ENCODE measurements at places on chromosomes 1 and 21. TPM values are rescaled to one million over a fixed set of nuclear protein-coding genes. Genes with fewer than 3 reads are reported as not detected.

- DNase-seq: no peak
- H3K4me1 ChIP-seq: no peaks in the 10 kb centered on the region
- peaks cover 12% of the 10 kb centered on the region for H3K36me3 ChIP-seq
- no peak overlapping the region for H3K4me3 ChIP-seq
- H3K27ac ChIP-seq: no peak overlapping the region
Observed at GRCh38 chr1:200211157-200211556, 183.6 kb downstream of the NR5A2 start.

GRCh38 chr1:29802181-29803068, 566.1 kb downstream of the PTPRU start:
- no peak overlapping the region for H3K4me3 ChIP-seq
- no peak for DNase-seq
- H3K27me3 ChIP-seq: peaks cover 30% of the 10 kb centered on the region
- H3K36me3 ChIP-seq: no peaks in the 10 kb centered on the region

DNA sequence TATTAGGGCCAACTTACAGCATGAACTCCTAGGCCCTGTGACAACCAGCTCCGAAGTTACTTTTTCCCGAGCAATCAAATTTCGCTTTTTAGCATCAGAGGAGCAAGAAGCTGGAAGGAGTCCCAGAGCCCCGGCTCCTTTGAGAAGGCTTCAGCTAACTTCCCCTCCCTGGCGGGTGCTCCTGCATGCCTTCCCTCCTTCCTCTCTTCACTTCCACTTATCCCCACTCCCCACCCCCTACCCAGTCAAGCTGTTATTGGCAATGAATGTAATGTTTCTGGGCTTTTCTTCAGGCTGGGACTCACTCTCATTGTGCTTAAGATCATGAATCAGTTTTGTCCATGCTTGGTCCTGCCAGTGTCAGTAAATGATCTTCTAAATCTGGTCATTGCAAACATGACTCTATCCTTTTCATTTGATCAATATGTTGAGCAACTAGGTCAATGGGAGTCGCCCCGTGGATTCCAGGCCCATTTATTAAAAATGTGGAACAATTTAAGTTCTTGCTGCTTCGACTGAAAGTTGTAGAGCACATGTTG, 94.5 kb upstream of the TSPAN2 start:
- no peaks in the 10 kb centered on the region for H3K36me3 ChIP-seq
- no peak overlapping the region for H3K27ac ChIP-seq
- H3K4me3 ChIP-seq: no peak overlapping the region

DNA sequence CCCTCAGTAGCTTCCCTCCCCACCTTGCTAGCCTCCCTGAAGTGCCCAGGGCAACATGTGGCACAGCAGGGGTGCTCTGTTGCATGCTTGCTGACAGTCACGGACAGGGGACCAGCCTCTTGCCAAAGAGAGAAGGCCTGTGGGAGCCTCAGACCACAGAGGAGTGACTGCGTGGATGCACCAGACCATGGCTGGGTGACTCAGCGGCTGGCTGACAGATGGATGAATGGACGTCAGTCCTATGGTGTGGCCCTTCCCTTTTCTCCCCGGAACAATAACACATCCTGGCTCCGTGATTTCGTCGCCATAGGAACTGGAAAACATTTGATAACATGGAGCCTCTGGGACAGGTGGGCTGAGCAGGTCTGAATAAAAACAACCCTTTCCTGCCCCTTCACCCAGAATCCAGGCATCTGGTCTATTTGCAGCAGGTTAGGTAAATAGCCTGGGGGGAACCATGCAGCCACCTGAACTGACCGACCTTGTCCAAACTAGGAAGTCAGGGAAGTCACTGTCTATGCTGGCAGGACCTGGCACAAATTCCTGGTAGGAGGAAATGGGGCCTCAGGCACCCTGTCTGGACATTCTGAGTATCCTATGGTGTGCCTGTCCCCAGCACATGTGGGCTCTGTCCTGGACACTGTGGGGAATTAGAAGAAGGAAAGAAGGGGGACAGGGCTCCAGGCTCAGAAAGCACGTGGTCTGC, 53.3 kb downstream of the NENF start:
- H3K4me1 ChIP-seq: no peaks in the 10 kb centered on the region
- DNase-seq: no peak
- H3K4me3 ChIP-seq: no peak overlapping the region
- peaks cover 12% of the 10 kb centered on the region for H3K27me3 ChIP-seq
- no peaks in the 10 kb centered on the region for H3K36me3 ChIP-seq

GRCh38 chr1:61171974-61172373, 89.6 kb downstream of the NFIA start:
- peaks cover 7% of the 10 kb centered on the region for H3K27me3 ChIP-seq
- H3K4me1 ChIP-seq: no peaks in the 10 kb centered on the region
- H3K27ac ChIP-seq: no peak overlapping the region

DNA sequence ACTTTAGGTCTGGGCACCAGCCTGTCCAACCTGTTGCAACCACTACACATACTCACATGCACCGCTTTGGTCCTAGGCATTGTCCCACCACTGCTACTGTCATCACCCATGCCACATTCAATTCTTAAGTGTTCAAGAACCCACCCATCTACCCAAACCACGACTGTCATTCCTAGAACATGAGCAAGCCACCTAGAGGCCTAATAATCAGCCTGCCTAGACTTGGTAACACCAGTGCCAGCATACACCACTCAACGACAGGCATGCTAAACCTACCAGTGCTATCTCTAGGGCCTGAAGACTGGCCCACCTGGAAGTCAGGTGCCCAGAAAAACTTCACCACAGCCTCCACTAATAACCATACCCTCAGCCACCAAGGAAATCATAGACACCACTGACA, 532.8 kb upstream of the DEPDC1 start:
- no peak overlapping the region for H3K27ac ChIP-seq
- H3K36me3 ChIP-seq: peaks cover 7% of the 10 kb centered on the region
- no peak for DNase-seq
- H3K4me1 ChIP-seq: no peaks in the 10 kb centered on the region

DNA sequence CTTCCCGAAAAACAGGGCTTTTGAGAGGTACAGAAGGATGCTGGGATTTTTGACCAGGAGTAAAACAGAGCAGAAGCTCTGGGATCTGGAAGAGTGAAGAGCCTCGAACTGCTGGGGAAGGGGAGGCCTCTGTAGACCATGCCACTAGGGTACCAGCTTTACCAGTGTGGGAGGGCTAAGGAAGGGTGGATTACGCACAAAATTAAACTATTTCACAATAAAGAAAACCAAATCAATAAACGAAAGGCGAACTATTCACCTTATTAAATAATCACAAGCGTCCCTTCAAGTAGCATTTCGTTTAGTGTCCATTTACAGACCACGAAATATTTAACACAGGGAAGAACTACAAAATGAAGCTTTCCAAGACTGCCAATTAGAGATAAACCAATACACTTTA, 723 bp downstream of the CZIB start:
- H3K27ac ChIP-seq: peak overlapping the region; percentile 98
- no peak for DNase-seq
- no peaks in the 10 kb centered on the region for H3K36me3 ChIP-seq
- peak overlapping the region; percentile 95 for H3K4me3 ChIP-seq
- H3K27me3 ChIP-seq: no peaks in the 10 kb centered on the region

GRCh38 chr1:156498432-156499193, 2.0 kb downstream of the MEF2D start:
- H3K27me3 ChIP-seq: no peaks in the 10 kb centered on the region
- no peaks in the 10 kb centered on the region for H3K36me3 ChIP-seq
- peaks cover 80% of the 10 kb centered on the region for H3K4me1 ChIP-seq
- DNase-seq: no peak
- H3K27ac ChIP-seq: peak overlapping the region; percentile 92

DNA sequence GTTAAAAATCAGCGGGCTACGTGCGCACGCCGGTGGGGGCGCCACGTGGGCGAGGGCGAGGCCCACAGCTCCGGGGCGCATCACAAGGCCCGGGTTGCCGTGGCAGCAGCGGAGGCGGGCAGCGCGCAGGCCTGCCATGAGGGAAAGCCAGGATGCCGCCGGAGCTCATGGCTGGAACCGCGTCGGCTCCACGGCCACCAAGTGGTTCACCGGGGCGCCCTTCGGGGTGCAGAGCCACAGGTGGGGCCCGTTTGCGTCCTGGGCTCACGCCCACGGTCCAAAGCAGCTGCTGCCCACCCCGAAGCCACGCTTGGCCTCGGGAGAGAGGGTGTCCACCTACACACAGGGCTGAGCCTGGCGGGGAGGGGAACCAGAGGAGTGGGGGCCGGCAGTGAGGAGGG, 4.9 kb upstream of the TTC22 start:
- no peak overlapping the region for H3K27ac ChIP-seq
- peaks cover 4% of the 10 kb centered on the region for H3K27me3 ChIP-seq
- DNase-seq: no peak
- peaks cover 7% of the 10 kb centered on the region for H3K4me1 ChIP-seq
- H3K36me3 ChIP-seq: no peaks in the 10 kb centered on the region

GRCh38 chr1:58895559-58896145, 111.8 kb upstream of the JUN start:
- no peaks in the 10 kb centered on the region for H3K27me3 ChIP-seq
- H3K4me1 ChIP-seq: peaks cover 30% of the 10 kb centered on the region
- no peak for DNase-seq
- H3K27ac ChIP-seq: peak overlapping the region; percentile 44
- H3K4me3 ChIP-seq: no peak overlapping the region

GRCh38 chr1:2344121-2344681, 47.2 kb downstream of the MORN1 start:
- no peak for DNase-seq
- no peaks in the 10 kb centered on the region for H3K36me3 ChIP-seq
- no peak overlapping the region for H3K27ac ChIP-seq

GRCh38 chr1:221620437-221621384, 121.2 kb downstream of the DUSP10 start:
- no peak overlapping the region for H3K4me3 ChIP-seq
- H3K36me3 ChIP-seq: no peaks in the 10 kb centered on the region
- no peak overlapping the region for H3K27ac ChIP-seq
- no peak for DNase-seq
- H3K4me1 ChIP-seq: no peaks in the 10 kb centered on the region
- H3K27me3 ChIP-seq: no peaks in the 10 kb centered on the region

AMY1B gene
- not detected for polyA plus RNA-seq

GALE gene
- 4.3 TPM for polyA plus RNA-seq

MRPS15 gene
- 65.7 TPM for polyA plus RNA-seq

PGLYRP4 gene
- polyA plus RNA-seq: not detected

GPATCH4 gene
- 18.7 TPM for polyA plus RNA-seq

RBBP4 gene
- polyA plus RNA-seq: 561 TPM

KRTAP12-2 gene
- not detected for polyA plus RNA-seq

ST6GALNAC5 gene
- not detected for polyA plus RNA-seq

CFAP45 gene
- not detected for polyA plus RNA-seq

CHIT1 gene
- 1.1 TPM for polyA plus RNA-seq

CYP4A11 gene
- polyA plus RNA-seq: not detected

HPCA gene
- not detected for polyA plus RNA-seq

PTGFR gene
- polyA plus RNA-seq: not detected

All from naive B cell (primary cell).